Fibroblast of skin of right biceps (primary cell): ENCODE measurements at places on chromosomes 3 and 15.

- DNase-seq = no peak
These were observed 24.5 kb downstream of the SRPRB start for GRCh38 chr3:133830071-133830470.

GRCh38 chr3:40427045-40427669 lies 30.0 kb upstream of the RPL14 start:
- DNase-seq = no peak

DNA sequence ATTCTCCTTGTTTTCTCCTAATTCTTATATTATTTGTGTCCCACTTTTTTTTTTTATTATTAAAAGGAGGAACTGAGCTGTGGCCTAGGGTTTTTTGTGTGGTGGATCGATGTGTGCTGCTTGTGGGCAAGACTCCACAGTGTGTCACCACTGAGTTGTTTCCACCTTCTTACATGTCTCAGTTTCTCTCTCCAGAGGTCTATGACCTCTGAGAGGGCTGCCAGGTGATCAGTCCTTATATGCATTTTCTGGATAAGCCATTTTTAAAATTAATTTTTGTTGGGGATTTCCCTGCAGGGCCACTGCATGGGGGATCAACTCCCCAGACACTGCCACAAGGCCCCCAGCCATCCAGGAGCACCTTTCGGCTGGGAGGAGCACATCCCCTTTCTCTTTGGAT lies 27.8 kb downstream of the IQCF6 start:
- no peak for DNase-seq

- DNase-seq = peak; percentile 40
These were observed 52.7 kb upstream of the SPTSSB start for GRCh38 chr3:161423911-161424522.

DNA sequence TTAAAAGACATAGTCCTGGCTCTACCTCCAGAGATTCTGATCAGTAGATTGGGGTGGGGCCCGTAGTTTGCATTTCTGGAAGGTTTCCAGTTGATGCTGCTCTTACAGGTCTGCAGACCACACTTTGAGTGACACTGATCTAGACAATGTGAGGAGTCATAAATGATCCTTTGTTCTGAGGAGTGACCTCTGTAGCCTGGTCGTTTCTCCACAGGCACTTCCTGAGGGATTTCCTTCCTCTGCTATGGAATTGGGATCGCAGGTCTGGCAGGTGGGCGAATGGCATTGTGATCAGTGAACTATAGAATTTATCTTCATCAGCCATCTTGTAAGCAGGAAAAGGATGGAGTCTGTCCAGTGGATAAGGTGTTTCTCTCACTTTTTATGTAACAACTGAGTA lies 5.5 kb downstream of the GFM1 start:
- DNase-seq = no peak

GRCh38 chr3:53673722-53674350 lies 172.4 kb downstream of the CHDH start:
- DNase-seq = no peak
